Stimulated activated CD8-positive, alpha-beta memory T cell treated with anti-CD3 and anti-CD28 coated beads, Interleukin-2, amount 100 ng/mL, for 1 hour (primary cell): ENCODE measurements at places on chromosomes 12 and 14.
A peak's percentile ranks its signal among the peaks of the same experiment; 100 is the strongest.

- DNase-seq: no peak
These were observed 95.0 kb upstream of the TBX5 start for GRCh38 chr12:114500775-114501473.

DNA sequence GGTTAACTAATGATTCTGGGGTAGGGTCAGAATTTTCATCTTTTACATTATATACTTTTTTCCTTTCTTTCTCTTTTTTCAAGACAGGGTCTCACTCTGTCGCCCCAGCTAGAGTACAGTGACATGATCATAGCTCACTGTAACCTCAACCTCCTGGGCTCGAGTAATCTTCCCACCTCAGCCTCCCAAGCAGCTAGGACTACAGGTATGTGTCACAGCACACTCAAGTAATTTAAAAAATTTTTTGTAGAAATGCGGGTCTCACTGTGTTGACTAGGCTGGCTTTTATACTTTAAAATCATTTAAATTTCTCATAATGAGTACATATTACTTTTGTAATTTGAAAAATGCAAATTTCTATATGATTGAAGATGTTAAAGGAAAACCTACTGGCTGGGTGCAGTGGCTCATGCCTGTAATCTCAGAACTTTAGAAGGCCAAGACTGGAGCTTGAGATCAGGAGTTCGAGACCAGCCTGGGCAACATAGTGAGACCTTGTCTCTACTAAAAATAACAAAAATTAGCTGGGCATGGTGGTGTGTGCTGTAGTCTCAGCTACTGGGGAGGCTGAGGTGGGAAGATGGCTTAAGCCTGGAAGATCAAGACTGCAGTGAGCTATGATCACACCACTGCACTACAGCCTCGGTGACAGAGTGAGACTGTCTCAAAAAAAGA is 25.7 kb downstream of the R3HDM2 start:
- no peak for DNase-seq

DNA sequence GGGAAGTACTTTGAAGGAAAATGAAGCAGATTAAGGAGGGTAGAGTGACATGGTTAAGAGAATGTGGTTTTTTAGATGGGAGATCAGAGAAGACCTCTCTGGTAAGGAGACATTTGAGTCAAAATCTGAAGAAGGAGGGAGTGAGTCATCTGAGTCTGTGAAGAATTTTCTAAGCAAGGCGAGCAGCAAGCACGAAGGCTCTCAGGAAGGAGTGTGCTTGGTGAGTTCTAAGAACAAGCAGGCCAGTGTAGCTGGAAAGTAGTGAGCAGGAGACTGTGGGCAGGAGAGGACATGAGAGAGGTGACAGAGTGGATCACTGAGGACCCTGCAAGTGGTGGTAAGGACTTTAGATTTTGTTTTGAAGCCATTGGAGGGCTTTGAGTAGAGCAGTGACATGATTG is 76.3 kb upstream of the FUT8 start:
- DNase-seq: peak; percentile 9

- no peak for DNase-seq
These were observed 10.3 kb upstream of the SERPINA3 start for GRCh38 chr14:94601884-94602391.

DNA sequence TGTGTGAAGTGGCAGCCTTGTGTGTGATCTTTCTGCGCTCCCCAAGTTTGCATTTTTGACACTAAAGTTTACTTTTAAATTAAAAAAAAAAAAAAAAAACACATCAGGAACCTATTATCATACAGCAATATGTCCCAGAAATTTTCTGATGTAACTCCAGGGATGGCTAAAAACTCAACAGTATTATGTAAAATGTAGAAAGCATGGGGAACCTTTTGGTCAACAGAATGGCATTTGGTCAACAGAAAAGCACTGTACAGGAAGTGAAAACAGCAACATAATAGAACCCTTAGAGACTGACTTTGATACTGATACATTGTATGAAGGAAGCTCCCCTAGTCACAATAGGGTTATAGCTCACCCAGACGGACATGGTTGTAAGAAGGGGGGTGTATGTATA is 224.3 kb downstream of the ITPR2 start:
- DNase-seq: no peak
